Temporal lobe (tissue), 4 donors: ENCODE measurements at places on chromosomes 5 and 9. TPM values are rescaled to one million over a fixed set of nuclear protein-coding genes. Genes with fewer than 3 reads are reported as not detected.

Gene TENT4A
- total RNA-seq, result 15.7 TPM

Gene SH3RF2
- 0.25 TPM for total RNA-seq

Gene TXNDC8
- total RNA-seq, result not detected

Gene GPSM1
- total RNA-seq, result 49.7 TPM

Gene TMEFF1
- 38.4 TPM for total RNA-seq

Gene TMEM252
- not detected for total RNA-seq
